Activated CD4-positive, alpha-beta T cell treated with anti-CD3 and anti-CD28 coated beads for 48 hours (primary cell): ENCODE measurements at places on chromosomes 11 and 22.

DNA sequence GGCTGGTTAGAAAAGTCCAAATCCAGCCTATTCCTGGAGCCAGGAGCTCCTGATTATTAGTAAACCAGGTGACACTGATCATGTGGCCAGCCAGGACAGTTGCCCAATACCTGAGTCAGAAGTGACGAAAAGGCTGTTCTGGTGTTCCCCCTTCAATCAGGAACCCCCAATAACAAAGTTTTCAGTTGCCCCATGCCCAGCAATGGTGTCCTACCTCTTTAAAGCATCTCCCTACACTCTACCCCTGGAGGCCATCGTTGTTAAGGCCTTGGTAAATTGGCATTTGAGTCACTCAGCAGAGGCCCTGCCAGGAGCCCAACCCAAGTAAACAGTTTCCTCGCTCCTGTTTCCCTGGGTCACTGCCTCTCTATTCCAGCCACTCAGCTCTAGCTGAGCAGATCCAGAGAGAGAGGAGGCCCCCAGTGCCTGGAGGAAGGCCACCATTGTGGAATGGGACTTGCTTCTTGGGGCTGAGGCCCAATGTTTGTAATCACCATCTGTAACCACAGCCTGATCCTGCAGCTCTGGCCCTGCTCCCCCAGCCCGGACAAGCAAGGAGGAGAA is 25.0 kb downstream of the ARHGAP1 start:
- no peak for DNase-seq

DNA sequence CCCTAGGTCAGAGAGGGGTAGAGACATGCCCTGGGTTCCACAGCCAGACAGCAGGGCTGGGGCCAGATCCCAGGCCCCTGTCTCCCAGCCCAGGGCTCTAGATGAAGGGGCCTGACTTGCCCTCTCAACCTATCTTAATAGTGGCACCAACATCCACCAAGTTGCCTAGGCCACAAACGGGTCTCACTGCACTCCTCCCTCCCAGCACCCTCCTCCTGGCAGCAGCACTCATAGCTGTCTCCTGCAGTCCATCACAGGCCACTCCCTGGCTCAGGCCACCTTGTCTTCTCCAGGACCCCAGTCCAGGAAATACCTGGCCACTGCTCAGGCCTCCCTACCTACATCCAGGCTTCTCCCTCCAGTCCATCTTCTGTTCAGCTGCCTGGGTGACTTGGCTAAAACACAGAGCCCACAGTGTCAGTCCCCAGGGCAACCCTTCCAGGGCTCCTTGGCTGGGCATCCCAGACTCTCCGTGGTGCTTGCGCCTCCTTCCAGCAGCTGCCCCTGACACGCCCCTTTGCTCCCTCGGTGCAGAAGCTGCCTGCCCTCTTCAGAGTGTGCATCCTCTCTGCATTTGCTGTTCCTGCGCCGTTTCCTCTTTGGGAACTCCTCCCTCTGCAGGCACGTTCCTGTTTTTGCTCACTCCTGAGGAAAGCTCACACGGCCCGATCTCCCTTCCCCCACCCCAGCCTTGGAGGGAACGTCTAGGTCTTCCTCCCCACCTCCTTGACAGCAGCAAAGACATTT is 40.5 kb downstream of the LRRC32 start:
- peak; percentile 22 for DNase-seq

- no peak for DNase-seq
Observed at GRCh38 chr11:44407211-44407996, 97.5 kb upstream of the ALX4 start.

DNA sequence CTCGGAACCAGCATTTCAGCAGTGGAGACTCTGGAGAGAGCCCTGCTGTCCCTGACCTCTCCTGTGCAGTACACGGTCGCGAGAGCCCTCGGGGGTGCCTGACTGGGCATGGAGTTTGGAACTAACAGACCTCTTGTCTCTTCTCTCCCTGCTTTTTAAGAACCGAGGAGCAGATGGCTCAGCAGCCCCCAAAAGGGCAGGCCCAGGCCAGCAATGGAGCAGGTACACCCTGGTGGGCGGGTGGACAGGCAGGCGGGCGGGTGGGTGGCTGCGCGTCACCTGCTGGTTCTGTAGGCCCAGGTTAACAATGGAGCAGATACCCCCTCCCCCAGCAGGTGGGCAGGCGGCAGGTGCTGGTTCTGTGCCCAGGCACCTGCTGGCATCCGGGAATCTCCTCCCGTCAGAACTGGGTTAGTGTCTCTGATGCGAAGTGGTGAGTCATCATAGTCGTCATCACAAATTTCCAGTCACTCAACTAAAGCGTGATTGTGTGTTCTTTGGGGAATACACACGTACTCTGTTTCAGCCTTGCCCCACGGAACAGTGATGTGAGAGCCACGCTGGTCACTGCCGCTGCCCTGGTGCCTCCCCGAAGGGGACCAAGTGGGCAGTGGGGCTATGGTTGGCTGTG is 41.1 kb downstream of the GRAMD4 start:
- peak; percentile 59 for DNase-seq

DNA sequence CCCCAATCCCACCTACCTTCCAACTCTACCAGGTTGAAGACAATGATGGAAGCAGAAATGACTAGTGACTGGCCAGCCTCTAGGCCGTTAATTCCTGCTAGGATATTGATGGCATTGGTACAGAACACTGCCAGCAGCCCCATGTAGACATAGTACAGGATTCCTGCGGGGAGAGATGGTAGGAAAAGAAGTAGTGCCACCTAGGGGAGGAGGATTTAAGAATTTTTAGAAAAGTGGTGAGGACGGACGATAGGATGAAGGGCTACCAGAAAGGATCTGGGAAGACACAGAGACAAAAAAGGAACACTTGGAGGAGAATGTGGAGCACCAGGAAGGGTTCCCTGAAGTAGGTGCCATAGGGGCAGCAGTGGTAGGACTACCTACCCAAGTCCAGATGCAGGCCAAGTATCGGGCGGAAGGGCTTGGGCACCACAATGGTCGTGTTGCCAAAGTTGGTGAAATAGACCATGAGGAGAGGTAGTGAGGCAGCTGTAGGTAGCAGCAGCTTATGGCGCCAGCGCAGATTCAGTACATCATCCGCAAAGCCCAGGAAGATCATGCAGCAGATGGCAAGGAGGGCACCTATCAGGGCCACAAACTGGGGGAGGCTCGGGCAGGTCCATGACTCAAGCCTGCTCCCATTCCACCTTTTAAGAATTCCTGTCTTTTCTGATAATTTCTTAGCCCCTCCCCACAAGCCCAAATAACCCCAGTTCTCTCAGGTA is 1.2 kb downstream of the DPAGT1 start:
- no peak for DNase-seq

DNA sequence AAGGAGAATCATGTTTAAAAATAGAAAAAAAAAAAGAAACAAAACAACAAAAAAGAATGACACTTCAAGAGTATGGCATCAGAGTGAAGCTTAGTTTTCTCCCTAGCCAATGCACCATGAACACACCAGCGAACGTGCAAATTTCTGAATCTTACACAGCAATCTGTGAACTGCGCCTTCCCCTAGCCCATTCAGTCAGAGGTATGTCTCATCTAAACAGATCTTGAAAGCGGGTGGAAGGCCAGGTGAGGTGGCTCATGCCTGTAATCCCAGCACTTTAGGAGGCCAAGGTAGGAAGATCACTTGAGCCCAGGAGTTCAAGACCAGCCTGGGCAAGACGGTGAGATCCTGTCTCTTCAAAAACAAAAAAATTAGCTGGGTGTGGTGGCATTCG is 113.1 kb downstream of the MICAL3 start:
- DNase-seq = no peak

GRCh38 chr11:129611661-129612446 is 203.8 kb upstream of the TMEM45B start:
- DNase-seq = no peak

DNA sequence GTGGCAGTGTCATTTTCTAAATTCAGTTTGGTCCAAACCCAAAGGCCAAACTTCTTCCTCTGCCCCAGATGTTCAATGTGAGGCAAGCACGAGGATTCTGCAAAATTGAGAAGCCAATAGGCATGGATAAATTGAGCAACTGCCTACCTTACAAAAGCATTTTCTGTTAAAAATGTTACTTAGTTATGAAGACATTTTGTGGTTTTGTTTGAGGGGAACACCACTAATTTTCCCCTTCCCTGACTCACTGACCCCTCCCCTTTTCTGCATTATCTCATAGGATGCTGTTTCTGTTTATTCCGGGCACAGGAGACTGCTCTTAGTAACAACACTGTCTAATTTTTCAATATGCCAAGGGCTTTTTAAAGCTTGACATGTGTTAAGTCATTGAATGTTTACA is 462.8 kb downstream of the INSC start:
- no peak for DNase-seq

GRCh38 chr11:117840881-117841550 is 16.5 kb upstream of the FXYD2 start:
- no peak for DNase-seq

- DNase-seq = no peak
Observed at GRCh38 chr11:61675826-61676225, 4.4 kb upstream of the DAGLA start.

GRCh38 chr22:39546889-39547586 is 14.5 kb upstream of the RPS19BP1 start:
- DNase-seq = no peak

DNA sequence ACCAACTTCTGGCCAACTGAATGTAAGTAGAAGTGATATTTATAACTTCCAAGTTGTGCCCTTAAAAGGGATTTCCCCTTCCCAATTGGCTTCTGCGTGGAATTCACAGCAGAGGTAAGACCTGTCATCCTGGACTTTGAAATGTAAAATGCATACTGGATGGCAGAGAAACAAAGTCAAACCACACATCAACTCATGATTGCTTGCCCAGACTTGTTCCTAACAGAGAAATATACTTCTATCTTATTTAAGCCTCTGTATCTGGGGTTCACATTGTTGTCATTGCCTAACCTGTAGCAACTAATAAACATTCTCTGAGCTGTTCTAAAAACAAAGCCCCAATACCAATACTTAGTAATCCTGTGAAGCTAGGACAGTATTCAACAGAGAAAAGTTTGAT is 6.2 kb downstream of the ME3 start:
- DNase-seq = no peak

DNA sequence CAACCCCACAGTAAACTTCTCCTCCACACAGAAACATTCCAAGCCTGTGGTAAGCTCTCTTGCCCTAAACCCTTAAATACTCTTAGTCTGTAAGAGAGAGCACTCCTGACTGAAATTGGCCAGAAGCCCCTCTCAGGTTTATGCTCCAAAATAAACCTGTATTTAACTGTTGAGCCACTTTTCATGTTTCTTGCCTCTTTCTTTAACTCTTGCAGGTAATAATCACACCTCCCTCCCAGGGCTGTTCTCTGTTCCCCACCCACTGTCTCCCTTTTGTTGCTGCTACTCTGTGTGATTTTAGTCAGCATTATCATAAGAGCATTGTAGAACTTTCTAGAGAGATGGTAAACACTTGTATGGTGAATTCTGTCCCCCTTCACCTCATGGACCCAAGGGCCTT is 2.1 kb upstream of the IFT27 start:
- DNase-seq = no peak

GRCh38 chr11:1696608-1697570 is at the start of gene KRTAP5-6:
Gene KRTAP5-6, plus strand, starts transcription at chr11:1697195. Its CDS starts 51 bp downstream, at chr11:1697246.
- DNase-seq = no peak

DNA sequence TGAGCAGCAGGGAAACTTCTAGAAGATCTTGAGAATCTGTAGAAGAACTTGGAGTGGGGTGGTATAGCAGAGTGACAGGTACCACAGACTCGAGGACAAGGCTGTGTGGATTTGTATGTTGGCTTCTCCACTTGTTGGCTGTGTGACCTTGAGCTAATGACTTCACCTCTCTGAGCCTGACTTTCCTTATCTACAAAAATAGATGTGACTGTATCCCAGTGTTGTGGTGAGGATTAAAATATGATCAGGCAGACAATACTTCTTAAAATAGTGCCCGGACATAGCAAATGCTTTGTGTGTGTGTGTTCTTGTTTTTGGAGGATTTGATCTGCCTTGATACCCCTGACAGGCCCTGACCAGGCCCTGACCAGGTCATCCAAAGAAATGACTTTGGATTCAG is 40.8 kb downstream of the MYO18B start:
- no peak for DNase-seq

DNA sequence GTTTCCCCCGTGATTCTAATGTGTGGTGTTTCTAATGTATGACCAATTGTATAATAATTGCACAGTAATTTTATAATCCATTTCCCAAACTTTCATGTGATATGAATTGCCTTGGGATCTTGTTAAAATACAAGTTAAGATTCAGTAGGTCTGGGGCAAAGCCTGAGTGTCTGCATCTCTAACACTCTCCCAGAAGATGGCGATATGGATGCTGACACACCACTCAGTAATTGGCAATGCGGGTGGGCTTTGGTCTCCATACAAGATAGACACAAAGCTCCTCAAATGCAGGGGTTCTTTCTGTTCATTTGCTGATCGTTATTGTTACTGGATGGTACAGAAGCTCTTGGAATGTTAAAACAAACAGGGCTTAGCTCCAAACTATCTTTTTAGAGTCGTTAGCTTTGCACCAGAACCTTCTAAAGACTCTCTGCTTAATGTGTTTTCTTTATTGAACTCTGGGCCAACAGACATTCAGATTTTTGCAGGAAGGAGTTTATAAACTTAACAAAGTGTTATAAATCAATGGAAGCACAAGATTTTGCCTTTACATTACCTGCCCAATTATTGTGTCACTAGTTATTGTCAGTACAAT is 45.4 kb upstream of the ANO3 start:
- DNase-seq = no peak

DNA sequence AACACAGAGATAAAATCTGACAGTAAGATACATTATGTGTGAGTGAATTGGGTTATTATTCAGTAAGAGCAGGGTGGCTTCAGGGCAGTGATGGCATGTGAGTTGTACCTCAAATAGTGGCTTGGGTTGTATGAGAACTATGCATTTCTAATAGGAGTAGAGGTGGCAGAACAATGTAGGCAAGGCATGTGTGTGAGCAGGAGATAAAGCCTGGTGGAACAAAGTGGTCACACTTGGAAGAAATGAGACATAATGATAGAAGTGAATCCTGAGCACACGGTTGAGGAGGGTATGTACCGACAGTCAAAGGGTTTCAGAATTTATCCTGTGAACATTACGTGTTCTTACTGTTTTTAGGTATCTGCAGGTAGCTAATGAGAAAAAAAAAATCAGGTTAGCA is 159.3 kb downstream of the CASP12 start:
- no peak for DNase-seq
